ENCODE measurements at places on chromosomes 2 and 18. TPM values are rescaled to one million over a fixed set of nuclear protein-coding genes. Genes with fewer than 3 reads are reported as not detected.
A peak's percentile ranks its signal among the peaks of the same experiment; 100 is the strongest.

DNA sequence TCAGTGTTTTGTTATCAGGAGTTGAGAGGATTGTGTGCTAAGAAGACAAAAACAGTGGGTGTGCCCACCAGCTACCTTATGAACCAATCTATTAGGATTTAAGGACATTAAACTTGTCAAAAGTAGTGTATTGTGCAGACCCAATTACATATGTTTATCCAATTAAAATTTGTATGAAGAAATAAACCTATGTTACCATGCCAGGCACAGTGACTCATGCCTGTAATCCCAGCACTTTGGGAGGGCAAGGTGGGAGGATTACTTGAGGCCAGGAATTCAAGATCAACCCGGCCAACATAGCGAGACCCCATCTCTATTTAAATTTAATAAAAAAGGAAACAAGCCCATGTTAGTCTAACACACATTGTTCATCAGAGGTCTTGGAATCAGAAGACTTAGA, 162.2 kb downstream of the IRS1 start:
- H3K4me3 ChIP-seq = no peak overlapping the region
- no peak overlapping the region for H3K27ac ChIP-seq
- H3K4me1 ChIP-seq = no peaks in the 10 kb centered on the region
- DNase-seq = no peak

GRCh38 chr2:83081826-83082690, 1377.0 kb downstream of the SUCLG1 start:
- no peaks in the 10 kb centered on the region for H3K27me3 ChIP-seq
- no peak overlapping the region for H3K27ac ChIP-seq
- H3K36me3 ChIP-seq = no peaks in the 10 kb centered on the region
- no peak overlapping the region for H3K4me3 ChIP-seq
- no peaks in the 10 kb centered on the region for H3K4me1 ChIP-seq
- no peak for DNase-seq

- no peaks in the 10 kb centered on the region for H3K4me1 ChIP-seq
- no peaks in the 10 kb centered on the region for H3K36me3 ChIP-seq
- H3K27me3 ChIP-seq = no peaks in the 10 kb centered on the region
- H3K4me3 ChIP-seq = no peak overlapping the region
- no peak overlapping the region for H3K27ac ChIP-seq
- DNase-seq = no peak
Measured at GRCh38 chr2:157106950-157107349, 150.6 kb upstream of the GALNT5 start.

The BOLL gene
- not detected for total RNA-seq

GRCh38 chr2:5594249-5594695, 97.9 kb upstream of the SOX11 start:
- no peak for DNase-seq
- no peaks in the 10 kb centered on the region for H3K27me3 ChIP-seq
- no peak overlapping the region for H3K27ac ChIP-seq
- H3K36me3 ChIP-seq = no peaks in the 10 kb centered on the region
- H3K4me1 ChIP-seq = no peaks in the 10 kb centered on the region

- H3K27me3 ChIP-seq = no peaks in the 10 kb centered on the region
- H3K4me1 ChIP-seq = no peaks in the 10 kb centered on the region
- no peak for DNase-seq
Measured at GRCh38 chr18:48470484-48471180, 61.4 kb upstream of the ZBTB7C start.

GRCh38 chr2:71843391-71843850, 304.2 kb downstream of the CYP26B1 start:
- no peaks in the 10 kb centered on the region for H3K36me3 ChIP-seq
- no peak overlapping the region for H3K27ac ChIP-seq
- no peaks in the 10 kb centered on the region for H3K27me3 ChIP-seq
- no peak overlapping the region for H3K4me3 ChIP-seq

GRCh38 chr2:60818272-60818671, 62.2 kb downstream of the PAPOLG start:
- H3K4me1 ChIP-seq = peaks cover 31% of the 10 kb centered on the region
- H3K27ac ChIP-seq = no peak overlapping the region
- DNase-seq = no peak
- H3K36me3 ChIP-seq = no peaks in the 10 kb centered on the region
- no peak overlapping the region for H3K4me3 ChIP-seq

DNA sequence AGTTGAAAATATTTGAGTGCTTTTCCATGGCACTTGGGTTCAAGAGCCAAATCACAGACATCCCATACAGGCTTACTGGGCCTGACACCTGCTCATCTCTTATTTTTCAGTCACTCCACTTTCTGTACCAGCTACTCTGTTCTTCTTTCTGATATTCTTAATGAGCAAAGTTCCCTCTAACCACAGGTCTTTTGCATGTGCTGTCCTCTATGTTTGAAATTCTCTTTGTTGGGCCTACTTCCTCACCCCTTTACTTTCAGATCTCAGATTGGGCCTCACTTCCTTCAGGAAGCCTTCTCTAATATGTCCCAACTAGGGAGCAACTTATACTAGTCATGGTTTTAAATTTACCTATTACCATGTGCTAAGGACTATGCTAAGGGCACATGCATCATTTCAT, 81.8 kb upstream of the RBMS1 start:
- H3K27ac ChIP-seq = no peak overlapping the region
- H3K36me3 ChIP-seq = no peaks in the 10 kb centered on the region
- no peak for DNase-seq
- H3K4me1 ChIP-seq = no peaks in the 10 kb centered on the region
- H3K27me3 ChIP-seq = no peaks in the 10 kb centered on the region
- H3K4me3 ChIP-seq = no peak overlapping the region

GRCh38 chr2:63755965-63756364, 85.7 kb upstream of the UGP2 start:
- no peak overlapping the region for H3K27ac ChIP-seq
- no peaks in the 10 kb centered on the region for H3K4me1 ChIP-seq
- H3K27me3 ChIP-seq = peaks cover 4% of the 10 kb centered on the region

GRCh38 chr18:23689616-23690504, 607 bp downstream of the LAMA3 start:
- DNase-seq = peak; percentile 9

GRCh38 chr2:241001413-241002274, 3.2 kb downstream of the SNED1 start:
- no peaks in the 10 kb centered on the region for H3K36me3 ChIP-seq
- no peaks in the 10 kb centered on the region for H3K27me3 ChIP-seq
- no peak overlapping the region for H3K27ac ChIP-seq
- no peak for DNase-seq
- H3K4me1 ChIP-seq = no peaks in the 10 kb centered on the region

GRCh38 chr18:820591-821165, 8.6 kb upstream of the YES1 start:
- no peaks in the 10 kb centered on the region for H3K27me3 ChIP-seq
- H3K4me1 ChIP-seq = no peaks in the 10 kb centered on the region
- no peak overlapping the region for H3K27ac ChIP-seq
- no peak overlapping the region for H3K4me3 ChIP-seq

The BUB1 gene
- 46.9 TPM for total RNA-seq

The RAB3GAP1 gene
- total RNA-seq = 23.6 TPM

GRCh38 chr2:166784296-166784946, 103.9 kb upstream of the XIRP2 start:
- H3K27ac ChIP-seq = no peak overlapping the region
- DNase-seq = no peak
- no peak overlapping the region for H3K4me3 ChIP-seq
- no peaks in the 10 kb centered on the region for H3K36me3 ChIP-seq
- H3K4me1 ChIP-seq = no peaks in the 10 kb centered on the region

The DYNC1I2 gene
- total RNA-seq = 50.4 TPM

DNA sequence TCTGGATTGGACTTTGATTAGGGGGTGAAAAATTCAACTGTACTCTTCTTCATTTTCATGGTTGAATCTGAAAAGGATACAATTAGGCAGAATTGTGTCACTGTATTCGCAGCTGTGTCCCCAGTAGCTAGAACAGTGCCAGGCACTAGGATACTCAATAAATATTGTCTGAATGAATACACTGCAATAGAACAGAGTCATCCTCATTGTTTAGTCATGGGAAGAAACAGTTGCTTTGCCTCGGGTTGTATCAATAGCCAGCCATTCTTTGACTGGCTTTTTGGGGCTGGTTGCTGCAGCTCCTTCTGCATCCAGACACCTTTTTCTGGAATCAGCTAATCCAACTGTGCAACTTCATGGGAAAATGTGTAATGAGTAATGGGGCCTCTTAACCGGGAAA, 18.1 kb upstream of the DYNC1I2 start:
- H3K4me3 ChIP-seq = no peak overlapping the region
- no peaks in the 10 kb centered on the region for H3K36me3 ChIP-seq
- no peaks in the 10 kb centered on the region for H3K4me1 ChIP-seq

The PRKAG3 gene
- total RNA-seq = not detected

- peaks cover 5% of the 10 kb centered on the region for H3K36me3 ChIP-seq
- no peak overlapping the region for H3K27ac ChIP-seq
- no peaks in the 10 kb centered on the region for H3K4me1 ChIP-seq
- H3K27me3 ChIP-seq = no peaks in the 10 kb centered on the region
- DNase-seq = no peak
- H3K4me3 ChIP-seq = no peak overlapping the region
Measured at GRCh38 chr2:151791545-151791944, 36.7 kb downstream of the ARL5A start.

DNA sequence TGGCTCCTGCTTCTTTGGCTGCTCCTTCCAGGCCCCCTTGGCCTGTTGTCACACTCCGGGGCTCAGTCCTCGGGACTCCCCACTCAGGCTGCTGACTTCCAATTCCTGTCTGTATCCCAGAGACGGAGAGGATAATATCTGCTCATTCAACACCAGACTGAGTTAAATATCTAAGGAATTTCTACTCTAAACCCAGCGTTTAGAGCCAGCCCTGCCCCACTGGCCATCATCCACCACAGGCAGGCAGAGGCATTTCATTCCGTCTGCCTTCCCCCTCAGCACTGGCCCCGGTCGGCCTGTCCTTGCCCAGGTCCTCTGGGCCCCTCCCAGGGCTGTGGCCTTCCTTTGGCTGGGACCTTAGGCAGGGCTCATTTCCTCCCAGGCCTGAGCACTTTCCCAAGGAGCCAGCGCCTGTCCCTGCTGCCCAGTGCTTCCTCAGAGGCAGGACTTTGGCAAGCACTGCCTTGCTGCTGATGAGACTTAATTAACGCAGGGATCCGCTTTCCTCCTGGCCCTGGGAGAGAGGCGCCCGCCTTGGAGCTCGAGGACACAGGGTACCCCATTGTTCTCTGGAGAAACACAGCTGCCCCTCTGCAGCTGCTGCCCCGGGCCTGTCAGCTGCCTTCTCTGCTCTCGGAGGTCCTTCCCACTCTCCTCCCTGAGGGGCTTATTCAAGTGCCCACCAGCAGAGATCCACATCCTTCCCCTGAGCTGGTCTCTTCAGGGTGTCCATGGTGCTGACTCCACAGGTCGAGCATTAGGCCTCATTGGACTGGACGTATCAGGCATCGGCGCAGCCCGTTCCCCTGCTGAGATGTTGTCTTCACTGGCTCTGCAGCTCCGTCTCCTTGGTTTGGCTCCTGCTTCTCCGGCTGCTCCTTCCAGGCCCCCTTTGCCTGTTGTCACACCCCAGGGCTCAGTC, 42.8 kb downstream of the ATOH8 start:
- H3K27me3 ChIP-seq = peaks cover 11% of the 10 kb centered on the region
- no peak for DNase-seq
- no peak overlapping the region for H3K4me3 ChIP-seq

- DNase-seq = no peak
- H3K27ac ChIP-seq = no peak overlapping the region
- no peak overlapping the region for H3K4me3 ChIP-seq
- H3K27me3 ChIP-seq = no peaks in the 10 kb centered on the region
Measured at GRCh38 chr2:20585359-20585709, 65.6 kb downstream of the HS1BP3 start.

DNA sequence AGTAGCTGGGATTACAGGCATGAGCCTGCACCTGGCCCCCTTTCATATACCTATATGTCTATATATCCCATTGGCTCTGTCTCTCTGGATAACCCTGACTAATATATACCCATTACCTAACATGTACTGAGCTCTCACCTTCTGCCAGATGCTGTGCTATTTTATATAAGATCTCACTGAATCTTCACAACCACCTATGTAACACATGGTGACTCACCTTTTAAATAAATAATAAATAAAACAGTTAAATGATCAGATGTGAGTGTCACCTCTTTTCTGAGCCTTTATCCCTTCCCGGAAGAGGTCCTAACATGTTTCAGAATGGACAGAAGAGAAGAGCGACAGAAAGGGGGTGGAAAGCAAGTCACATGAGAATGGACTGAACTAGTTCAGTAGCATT, 123.1 kb downstream of the SPIRE1 start:
- H3K27me3 ChIP-seq = no peaks in the 10 kb centered on the region
- H3K36me3 ChIP-seq = no peaks in the 10 kb centered on the region
- no peak overlapping the region for H3K4me3 ChIP-seq
- H3K27ac ChIP-seq = no peak overlapping the region
- no peaks in the 10 kb centered on the region for H3K4me1 ChIP-seq

- no peaks in the 10 kb centered on the region for H3K36me3 ChIP-seq
- H3K27ac ChIP-seq = no peak overlapping the region
- H3K4me1 ChIP-seq = no peaks in the 10 kb centered on the region
Measured at GRCh38 chr2:168671932-168672331, 130.5 kb upstream of the NOSTRIN start.

The PROC gene
- not detected for total RNA-seq

DNA sequence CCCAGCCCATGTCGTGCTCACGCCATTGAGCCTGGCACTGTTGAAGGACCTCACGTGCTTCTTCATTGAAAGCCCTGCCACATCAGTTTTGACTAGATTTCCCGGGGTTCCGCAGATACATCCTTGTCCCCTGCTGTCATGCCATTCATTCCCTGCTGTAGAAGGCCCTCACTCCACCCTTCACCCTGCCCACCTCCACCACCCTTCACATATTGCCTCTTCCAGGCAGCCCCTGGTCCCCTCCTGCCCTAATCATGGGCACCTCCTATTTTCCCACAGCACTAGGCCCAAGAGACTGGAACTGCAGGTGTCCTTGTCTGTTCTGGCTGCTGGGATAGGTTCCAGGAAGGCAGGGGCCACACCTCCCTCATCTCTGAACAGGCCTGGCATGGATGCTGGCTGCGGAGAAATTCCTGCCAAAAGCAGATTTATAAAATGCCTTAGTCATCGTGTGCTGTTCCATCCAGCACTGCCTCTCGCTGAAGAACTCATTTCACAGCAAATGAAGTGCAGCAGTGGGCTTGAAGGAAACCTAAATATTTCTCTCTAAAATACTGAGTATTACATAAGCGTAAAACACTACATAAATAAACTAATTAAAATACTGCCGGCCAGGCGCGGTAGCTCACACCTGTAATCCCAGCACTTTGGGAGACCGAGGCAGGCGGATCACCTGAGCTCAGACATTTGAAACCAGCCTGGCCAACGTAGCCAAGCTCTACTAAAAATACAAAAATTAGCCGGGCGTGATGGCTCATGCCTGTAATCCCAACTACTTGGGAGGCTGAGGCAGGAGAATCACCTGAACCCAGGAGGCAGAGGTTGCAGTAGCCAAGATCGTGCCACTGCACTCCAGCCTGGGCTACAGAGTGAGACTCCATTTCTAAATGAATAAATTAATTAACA, 38.4 kb downstream of the EIF4E2 start:
- no peak overlapping the region for H3K4me3 ChIP-seq
- no peaks in the 10 kb centered on the region for H3K4me1 ChIP-seq
- no peak overlapping the region for H3K27ac ChIP-seq
- no peak for DNase-seq
- H3K27me3 ChIP-seq = no peaks in the 10 kb centered on the region

- DNase-seq = no peak
- H3K4me1 ChIP-seq = no peaks in the 10 kb centered on the region
- peaks cover 4% of the 10 kb centered on the region for H3K36me3 ChIP-seq
Measured at GRCh38 chr2:112121682-112122254, 16.4 kb upstream of the FBLN7 start.

All from CD8-positive, alpha-beta memory T cell (primary cell).